ENCODE measurements at places on chromosomes 7 and 10.

- peak; percentile 55 for DNase-seq
Measured at GRCh38 chr10:69801434-69802315, at the start of gene COL13A1. Gene COL13A1 (plus strand): TSS chr10:69801906. CDS start chr10:69802424, 518 bp downstream.

GRCh38 chr10:49115015-49115795 lies at the start of gene VSTM4:
Gene VSTM4 (minus strand): TSS chr10:49115522. CDS start chr10:49115485, 37 bp downstream.
- peak; percentile 45 for DNase-seq

DNA sequence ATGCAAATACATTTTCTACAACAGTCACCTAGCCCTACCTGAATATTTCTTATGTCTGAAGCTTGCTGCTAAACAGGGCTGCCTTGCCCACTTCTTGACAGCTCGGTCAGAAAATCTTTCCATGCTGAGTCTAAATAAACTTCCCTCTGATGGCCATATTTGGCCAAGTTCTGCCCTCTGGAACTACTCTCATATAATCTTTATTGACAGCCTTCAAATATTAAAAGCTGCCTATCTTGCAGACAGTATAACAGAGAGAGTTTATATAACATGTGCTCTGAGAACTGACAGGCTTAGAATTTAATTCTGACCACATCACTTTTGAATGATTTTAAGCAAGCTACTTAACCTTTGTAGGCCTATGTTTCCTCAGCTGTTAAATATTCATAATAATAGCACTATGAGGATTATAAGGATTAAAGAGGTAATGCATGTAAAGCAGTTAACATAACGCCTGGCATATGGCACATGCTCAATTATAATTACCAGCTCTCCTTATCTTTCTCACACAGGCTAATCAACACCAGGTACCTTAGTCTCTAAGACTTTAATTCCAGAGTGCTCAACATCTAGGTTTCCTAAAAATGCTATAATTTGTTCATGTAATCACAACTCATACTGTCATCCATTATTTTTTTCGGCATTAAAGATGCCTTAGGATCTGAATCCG lies 334.1 kb downstream of the HPSE2 start:
- DNase-seq = no peak

- peak; percentile 16 for DNase-seq
Measured at GRCh38 chr7:30594048-30594539, 584 bp upstream of the GARS1 start.

- DNase-seq = no peak
Measured at GRCh38 chr10:71394926-71395562, 1.7 kb upstream of the CDH23 start.

- no peak for DNase-seq
Measured at GRCh38 chr7:135620447-135620846, 41.9 kb upstream of the STMP1 start.

GRCh38 chr7:49852619-49853462 lies 79.4 kb downstream of the VWC2 start:
- DNase-seq = peak; percentile 50

- peak; percentile 57 for DNase-seq
Measured at GRCh38 chr10:30413996-30414576, 19.9 kb upstream of the MAP3K8 start.

GRCh38 chr7:100171840-100172239 lies 3.4 kb upstream of the GAL3ST4 start:
- DNase-seq = no peak

DNA sequence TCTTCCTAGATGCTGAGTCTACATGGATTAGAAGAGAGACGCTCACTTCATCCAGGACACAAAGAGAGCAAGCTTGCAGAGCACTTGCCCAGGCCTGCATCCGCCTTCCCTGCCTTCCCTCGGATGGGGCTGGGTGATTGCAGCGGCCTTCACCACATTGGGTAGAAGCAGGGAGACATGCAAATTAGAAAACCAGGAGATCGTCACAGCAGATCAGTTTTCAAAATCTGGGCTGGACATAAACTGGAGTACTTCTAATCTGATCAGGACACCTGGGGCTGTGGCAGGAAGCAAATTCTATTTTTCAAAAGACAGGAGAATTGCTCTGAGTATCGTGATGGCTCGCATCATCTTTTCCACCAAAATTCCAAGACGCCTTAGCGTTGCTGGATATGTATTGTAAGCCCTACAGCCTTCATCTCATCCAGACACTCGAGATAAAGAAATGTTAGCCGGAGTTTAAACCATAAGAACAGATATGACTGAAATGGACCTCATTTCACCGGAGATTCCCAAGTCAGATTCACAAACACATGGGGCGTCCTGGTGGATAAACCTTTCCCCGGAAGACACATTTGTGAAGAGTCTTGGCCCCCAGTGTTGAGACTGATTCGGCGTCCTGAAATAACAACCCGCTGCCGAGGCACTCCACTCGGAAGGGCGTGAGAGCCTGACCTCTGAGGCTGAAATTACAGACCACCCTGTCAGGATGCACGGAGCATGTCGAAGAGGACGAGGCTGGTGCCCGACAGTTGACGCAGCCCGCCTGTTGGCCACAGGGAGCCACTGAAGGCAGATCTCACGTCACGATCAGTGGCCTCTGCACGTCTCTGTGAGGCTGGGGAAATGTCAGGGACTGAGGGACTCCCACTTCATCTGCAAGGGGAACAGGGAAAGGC lies 91.2 kb upstream of the PARD3 start:
- peak; percentile 78 for DNase-seq

DNA sequence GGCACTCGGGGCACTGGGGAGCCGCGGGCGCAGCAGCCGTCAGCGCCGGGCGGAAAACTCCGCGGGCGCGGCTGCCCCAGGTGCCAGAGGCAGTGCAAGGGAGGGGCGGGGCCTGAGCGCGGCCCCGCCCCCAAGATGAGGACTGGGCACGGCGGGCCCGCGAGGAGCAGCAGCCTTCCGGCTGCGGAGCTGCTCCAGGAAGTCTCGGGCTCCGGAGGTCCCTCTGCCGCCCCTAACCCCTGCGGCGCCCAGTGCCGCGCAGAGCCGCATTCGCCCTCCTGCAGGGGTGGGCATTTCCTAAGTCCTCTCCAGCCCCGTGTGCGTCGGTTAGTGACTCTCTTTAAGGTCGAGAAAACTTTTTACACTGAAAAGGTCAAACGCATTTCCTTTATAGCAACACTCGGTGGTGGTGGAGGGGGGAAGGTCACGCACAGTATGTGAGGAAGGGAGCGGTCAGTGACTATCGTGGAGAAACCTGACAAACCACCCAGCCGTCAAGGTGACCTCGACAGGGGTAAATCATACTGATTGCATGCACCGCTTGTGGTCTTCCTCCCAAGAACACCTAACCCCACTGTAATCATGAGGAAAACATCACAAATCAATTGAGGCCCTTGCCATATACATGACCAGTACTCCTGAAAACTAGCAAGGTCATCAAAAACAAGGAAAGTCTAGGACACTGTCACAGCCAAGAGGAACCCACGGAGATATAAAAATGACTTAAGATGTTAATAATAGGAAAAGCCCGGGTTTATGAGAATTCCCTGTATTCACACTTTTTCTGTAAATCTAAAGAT lies at the start of gene ANXA11:
Gene ANXA11, minus strand, starts transcription at position 61 of the 800 bp plus-strand sequence. CDS start 32,676 bp downstream, outside the sequence.
- peak; percentile 51 for DNase-seq

GRCh38 chr7:1953199-1954190 lies 279.2 kb downstream of the MAD1L1 start:
- no peak for DNase-seq

DNA sequence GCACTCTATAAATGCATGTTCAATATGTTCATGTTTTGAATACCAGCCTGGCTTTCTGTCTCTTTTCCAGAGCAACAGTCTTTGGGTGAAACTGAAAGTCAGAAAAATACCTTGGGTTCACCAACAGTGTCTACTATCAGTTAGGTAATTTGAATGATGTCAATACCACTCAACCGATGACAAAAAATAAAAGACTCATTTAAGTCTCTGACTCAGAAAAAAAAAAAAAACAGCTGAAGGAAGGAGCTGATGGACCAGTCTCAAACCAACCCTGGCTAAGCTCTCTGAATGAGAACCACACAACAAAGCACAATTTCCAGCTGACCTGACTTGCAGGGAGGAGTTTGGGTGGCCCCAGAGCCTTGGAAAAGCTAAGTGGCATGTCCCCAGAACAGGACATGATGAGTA lies 42.5 kb downstream of the ABLIM1 start:
- no peak for DNase-seq

- DNase-seq = no peak
Measured at GRCh38 chr7:141920281-141920680, 4.1 kb downstream of the OR9A4 start.

GRCh38 chr10:90470966-90471365 lies 386.9 kb downstream of the HTR7 start:
- DNase-seq = no peak

GRCh38 chr10:103197903-103198302 lies 4.8 kb upstream of the NT5C2 start:
- DNase-seq = no peak

GRCh38 chr7:120421151-120421651 lies 148.2 kb downstream of the KCND2 start:
- no peak for DNase-seq

DNA sequence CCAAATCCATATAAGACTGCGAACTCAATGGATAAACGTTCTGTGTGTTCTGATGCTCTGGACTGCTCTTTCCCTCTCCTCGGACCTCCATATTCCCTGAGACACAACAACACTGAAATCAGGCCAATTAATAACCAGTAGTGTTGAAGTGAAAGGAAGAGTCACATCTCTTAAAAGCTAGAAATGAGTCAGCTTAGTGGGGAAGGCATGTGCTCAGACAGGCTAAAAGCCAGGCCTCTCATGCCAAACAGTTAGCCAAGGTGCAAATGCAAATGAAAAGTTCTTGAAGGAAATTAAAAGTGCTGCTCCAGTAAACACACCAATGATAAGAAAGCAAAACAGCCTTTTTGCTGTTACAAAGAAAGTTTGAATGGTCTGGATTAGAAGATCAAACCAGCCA lies 29.3 kb downstream of the TNS3 start:
- DNase-seq = no peak

DNA sequence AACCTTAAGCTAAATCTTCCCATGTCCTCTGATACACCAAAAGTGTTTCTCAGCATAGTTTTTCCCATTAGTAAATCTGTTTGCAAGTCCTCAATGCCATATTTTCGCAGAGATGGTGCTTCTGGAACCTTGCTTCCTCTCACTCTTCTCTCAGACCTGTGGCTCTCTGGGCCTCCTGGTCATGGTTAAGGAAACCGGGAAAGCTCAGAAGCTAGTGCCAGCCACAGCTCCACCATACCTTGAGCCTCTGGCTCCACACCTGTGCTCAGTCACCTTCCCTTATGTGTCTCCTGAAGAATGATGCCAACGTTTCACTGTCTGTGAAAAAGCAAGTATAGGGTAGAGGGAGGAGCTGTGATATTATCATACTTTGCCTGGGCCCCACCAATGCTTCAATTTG lies 149.6 kb downstream of the CYP26A1 start:
- no peak for DNase-seq

DNA sequence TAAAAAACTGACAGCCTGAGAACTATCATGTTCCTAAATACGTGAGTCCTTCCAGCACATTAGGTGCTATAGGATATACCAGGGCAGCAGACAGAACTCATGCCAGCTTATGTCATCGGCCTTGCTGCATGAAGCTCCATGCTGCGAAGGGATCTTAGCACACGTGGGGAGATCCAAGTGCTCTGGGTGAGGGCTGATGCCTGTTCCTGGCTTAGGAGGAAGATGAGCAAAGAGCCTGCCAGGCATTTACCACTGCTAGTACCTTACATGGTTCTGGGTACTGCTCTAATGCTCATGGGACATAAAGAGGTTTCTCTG lies 43.2 kb downstream of the SVIL start:
- no peak for DNase-seq

DNA sequence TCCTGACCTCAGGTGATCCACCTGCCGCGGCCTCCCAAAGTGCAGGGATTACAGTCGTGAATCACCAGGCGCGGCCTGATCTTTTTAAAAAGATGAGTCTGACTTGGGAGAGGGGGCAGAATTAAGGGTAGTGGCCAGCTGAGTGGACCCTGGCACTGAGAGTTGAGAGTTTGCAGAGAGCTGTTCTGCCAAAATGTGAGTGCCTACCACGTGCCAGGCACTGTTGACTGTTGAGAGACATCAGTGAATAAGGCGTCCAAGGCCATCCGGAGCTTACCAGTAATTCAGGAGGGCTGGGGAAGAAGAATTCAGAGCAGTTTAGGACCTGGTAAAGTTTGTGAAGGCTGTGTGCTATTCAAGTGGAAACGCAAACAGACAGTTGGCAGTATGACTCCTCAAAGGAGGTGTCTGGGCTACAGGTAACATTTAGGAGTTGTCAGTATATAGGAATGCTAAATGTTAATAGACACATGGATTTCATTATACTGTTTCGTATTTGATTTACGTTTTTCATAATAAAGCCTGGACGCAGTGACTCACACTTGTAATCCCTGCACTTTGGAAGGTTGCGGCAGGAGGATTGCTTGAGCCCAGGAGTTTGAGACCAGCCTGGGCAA lies 1.5 kb downstream of the NIPSNAP2 start:
- DNase-seq = no peak

DNA sequence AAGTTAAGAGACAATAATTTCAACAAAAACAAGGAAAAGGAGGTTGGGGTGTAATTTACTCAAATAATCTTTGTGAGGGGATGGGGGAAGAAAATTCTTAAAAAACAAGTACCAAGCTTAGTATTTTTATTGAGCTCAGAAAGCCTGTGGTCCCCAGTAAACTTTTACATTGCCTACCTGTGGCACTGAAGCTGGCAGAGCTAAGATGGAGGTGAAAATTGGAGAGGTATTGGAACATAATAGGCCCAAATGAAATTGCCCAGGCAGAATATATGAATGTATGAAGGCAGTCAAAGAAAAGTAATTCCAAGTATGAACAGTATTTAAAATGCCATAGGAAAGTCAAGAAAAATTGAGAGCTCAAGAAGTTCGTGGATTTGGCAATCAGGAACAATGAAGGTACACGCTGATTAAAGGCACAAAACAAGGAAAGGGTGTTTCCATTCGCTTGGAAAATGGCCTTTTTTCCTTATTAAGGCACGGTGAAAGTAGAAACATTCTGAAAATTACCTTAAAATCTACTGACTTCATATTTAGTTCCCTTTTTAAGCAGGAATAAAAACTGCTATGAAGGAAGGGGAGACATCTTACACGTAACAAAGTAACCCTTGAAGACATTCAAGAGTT lies 3.4 kb upstream of the KMT2E start:
- no peak for DNase-seq

GRCh38 chr7:82284936-82285519 lies 158.5 kb downstream of the CACNA2D1 start:
- no peak for DNase-seq

DNA sequence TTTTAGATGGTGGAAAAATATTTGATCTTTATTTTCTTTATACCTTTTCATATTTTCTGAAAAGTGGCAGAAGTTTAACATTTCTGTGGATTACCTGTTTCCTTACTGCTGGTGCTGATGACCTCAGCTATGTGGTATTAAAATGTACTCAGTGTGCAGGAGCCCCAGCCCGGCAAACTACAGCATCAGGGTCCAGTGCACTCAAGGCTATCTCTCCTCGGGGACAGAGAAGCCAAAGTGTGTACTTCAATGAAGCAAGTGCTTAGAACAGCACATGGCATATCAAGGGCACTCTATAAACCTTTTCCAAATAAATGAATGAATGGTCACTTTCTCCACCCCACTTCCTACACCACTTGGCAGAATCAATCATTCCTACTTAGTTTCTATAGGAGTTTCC lies 111.8 kb downstream of the HIP1 start:
- no peak for DNase-seq
